Activated gamma-delta T cell (primary cell): ENCODE measurements at places on chromosomes 4 and X.

DNA sequence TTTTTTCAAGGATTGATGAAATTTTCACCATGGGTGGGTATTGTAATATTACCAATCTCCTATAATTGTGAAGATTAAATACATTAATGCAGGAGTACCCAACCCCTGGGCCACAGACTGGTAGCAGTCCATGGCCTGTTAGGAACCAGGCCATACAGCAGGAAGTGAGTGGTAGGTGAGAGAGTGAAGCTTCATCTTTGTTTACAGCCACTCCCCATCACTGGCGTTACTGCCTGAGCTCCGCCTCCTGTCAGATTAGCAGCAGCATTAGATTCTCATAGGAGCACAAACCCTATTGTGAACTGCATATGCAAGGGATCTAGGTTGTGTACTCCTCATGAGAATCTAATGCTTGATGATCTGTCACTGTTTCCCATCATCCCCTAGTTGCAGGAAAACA lies 15.1 kb downstream of the RAPGEF2 start:
- no peak for DNase-seq

DNA sequence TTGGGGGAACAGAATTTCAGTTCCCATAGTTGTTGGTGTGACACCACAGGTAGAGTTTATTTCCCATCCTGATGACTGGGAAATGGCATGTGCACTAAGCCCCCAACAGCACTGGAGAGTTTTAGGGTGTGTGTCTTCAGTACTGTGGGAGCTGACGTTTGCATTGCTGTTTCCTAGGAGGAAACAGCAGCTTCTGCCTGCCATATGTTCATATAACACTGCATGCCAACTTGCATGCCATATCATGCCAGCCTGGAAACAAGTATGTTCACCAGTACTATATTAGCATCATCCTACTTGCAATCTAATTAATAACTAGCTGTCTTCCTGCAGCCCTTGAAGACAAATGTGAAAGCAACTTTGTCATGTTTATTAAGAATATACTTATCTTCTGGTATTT lies 58.2 kb downstream of the NAA11 start:
- no peak for DNase-seq

- DNase-seq = no peak
Observed at GRCh38 chr4:139555705-139556070, 331 bp downstream of the SETD7 start.

GRCh38 chr4:165972747-165973146 lies 99.7 kb downstream of the TLL1 start:
- no peak for DNase-seq

DNA sequence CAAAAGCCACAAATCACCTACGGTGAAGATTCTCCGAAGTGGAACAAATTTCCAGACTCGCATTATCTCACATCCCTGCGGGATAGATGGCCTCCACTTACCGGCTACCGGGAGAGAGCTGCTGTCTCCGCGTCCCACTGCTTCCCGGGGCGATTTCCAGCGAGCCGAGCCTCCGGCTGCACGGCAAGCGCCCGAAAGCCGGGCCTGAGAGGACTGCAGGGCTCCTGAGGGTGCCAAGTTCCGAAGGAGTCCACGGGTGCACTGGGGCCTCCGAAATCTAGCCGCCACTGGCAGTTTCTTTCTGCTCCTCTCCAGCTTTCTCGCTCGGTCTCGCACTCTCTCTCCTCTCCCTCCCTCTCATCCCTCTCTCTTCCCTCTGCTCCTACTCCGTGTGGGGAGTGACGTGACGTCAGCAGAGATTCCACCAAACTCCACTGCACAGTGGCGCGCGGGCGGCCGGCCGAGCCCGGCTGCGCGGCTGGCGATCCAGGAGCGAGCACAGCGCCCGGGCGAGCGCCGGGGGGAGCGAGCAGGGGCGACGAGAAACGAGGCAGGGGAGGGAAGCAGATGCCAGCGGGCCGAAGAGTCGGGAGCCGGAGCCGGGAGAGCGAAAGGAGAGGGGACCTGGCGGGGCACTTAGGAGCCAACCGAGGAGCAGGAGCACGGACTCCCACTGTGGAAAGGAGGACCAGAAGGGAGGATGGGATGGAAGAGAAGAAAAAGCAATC lies 14.0 kb upstream of the PITX2 start:
- DNase-seq = no peak

DNA sequence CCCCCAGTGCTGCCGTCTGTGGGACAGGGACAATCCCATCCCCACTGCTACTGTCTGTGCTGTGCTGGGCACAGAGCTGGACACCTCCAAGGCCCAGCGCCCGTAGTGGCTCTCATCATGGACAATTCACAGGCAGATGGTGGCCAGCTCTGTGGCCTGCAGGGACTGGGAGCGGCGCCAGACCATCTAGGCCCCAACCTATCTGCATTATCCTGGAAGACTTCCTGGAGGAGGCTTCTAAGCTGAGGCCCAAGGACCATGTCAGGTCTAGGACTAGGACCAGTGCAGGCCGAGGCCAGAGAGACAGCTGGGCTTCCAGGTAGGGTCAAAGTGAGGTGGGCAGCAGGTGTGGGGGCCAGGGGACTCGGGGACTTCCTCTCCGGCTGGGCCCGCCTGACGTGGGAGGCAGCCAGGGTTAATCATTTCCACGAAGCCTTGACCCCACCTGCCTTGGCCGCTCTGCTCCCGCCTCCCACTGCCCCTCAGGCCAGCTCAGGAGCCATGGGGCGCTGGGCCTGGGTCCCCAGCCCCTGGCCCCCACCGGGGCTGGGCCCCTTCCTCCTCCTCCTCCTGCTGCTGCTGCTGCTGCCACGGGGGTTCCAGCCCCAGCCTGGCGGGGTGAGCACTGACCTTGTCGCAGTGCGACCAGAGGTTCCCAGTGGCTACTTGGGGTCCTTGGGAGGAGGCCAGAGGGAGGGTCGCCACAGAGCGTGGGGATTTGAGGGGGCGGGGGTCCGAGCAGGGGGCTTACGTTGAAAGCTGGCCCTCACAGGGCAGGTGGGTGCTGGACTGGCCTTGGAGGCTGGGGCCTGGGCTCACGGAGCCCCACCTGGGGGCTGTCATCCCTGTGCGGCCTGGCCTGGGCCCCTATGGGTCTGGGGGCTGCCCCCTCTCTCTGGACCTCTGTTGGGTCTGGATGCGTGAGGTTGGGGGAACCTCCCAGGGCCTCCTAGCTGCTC lies at the start of gene HGFAC:
TSS of gene HGFAC (plus strand) at position 468 of the 959 bp plus-strand sequence. CDS start at position 502, 34 bp downstream.
- DNase-seq = no peak

- DNase-seq = no peak
Observed at GRCh38 chrX:70176938-70177533, at the start of gene DGAT2L6. DGAT2L6 (plus strand) TSS chrX:70177483; CDS start chrX:70177583, 100 bp downstream.

DNA sequence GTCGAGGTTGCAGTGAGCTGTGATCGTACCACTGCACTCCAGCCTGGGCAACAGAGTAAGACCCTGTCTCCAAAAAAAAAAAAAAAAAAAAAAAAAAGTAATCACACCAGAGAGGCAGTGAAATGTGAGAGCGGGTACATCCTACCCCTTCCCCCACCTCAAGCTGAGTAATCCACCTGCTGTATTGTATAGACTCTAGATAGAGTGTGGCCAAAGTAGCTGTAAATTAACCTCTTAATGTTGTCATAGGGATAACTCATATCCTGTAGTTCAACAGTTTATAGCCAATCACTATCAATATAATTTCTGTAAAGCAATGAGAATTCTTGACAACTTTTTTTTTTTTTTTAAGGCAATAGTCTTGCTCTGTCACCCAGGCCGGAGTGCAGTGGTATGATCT lies 30.8 kb downstream of the TNIP2 start:
- no peak for DNase-seq

GRCh38 chrX:151151665-151152267 lies 24.6 kb upstream of the GPR50 start:
- no peak for DNase-seq

DNA sequence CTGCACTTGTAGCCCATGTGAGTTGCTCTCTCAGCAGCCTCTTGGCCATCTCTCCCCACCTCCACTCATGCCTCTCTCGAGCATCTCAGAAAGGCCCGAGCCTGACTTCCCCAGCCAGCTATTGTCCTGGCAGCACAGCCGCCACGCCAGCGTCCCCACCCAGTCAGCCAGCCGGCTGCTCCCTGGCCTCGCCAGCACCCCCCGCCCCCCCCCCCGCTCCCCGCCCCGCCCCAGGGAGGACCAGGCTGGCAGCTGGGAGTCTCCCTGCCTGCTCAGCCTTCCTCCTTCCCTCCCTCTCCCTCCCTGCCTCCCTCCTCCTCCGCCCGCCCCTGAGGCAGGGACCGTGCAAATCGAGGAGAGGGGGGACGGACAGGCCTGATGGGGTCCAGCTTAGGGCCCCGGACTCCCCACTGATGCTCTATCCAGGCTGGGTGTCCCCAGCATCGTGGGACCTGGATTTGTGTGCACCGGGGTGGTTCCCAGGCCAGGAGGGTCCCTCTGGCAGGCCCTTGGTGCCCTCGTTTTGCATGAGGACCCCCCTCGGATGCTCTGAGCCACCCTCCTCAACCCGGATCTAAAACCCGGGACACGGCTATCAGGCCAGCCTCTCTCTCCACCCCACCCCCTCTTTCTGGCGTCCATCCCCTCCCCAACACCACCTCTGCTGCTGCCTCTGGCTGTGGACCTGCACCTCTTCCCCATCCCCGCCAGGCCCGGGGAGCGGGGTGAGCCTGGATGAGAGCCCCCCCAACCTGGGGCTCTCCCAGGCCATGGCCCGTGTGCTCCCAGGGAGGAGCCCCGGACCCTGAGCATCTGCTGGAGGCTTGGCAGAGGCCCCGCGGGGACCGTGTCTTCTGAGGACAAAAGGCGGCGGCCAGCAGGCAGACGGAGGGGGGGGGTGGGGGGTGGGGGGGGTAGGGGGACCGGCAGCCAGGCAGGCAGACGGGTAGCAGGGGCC lies at the start of gene GPR173:
TSS of gene GPR173 (plus strand) at position 621 of the 958 bp plus-strand sequence. CDS start 27,833 bp downstream, outside the sequence.
- DNase-seq = no peak

DNA sequence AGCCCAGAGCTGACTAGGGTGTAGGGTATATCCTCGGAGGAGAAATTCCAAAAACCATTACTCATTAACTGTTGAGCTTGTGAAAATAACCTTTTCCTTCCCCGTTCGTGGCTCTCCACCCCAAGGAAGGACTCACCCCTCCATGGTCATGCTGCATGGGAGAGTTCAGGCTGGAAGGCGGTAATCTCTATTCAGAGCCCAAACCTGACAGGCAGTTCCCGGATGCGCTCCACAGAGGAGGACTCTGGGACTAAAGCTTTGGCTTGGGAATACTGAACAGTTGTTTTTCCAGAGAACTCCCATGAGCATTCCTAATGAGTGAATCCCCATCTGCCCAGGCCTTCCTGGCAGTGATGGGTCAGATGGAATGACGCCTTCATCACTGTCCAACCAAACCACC lies 125.4 kb downstream of the BCOR start:
- DNase-seq = no peak

DNA sequence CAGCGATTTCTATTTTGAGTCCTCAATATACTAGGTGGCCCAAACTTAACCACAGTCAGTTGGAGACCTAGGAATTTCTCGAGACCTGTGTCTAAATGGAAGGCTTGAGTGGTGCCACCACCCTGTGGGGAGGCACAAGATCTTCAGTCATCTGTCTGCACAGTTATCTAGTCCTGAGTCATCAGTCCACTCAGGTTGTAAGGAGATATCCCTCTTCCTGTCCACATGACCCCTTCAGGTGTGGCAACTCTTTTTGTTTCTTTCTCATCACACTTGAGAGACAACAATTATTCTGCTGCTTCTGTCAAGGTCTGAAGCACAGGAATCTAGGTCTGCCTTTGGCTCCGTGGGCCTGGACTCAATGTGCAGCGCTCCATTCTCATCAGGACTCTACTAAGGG lies 64.4 kb upstream of the IBSP start:
- no peak for DNase-seq

DNA sequence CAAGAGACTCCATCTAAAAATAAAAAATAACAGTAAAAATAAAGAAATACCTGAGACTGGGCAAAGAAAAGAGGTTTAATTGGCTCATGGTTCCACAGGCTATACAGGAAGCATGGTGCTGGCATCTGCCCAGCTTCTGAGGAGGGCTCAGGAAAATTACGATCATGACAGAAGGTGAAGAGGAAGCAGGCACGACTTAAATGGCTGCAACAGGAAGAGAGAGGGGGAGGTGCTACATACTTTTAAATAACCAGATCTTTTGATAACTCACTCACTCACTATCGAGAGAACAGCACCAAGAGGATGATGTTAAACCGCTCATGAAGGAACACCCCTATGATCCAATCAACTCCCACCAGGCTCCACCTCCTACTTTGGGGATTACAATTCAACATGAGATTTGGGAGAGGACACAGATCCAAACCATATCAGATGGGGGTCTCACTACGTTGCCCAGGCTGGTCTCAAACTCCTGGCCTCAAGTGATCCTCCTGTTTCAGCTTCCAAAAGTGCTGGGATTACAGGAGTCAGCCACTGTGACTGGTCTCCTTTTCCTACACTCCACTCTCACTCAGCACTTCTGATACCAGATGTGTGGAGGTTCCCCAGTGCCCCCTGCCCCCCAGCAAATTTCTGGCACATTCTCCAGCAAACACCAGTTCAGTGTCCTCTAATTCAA lies 11.9 kb upstream of the ZNF157 start:
- no peak for DNase-seq

DNA sequence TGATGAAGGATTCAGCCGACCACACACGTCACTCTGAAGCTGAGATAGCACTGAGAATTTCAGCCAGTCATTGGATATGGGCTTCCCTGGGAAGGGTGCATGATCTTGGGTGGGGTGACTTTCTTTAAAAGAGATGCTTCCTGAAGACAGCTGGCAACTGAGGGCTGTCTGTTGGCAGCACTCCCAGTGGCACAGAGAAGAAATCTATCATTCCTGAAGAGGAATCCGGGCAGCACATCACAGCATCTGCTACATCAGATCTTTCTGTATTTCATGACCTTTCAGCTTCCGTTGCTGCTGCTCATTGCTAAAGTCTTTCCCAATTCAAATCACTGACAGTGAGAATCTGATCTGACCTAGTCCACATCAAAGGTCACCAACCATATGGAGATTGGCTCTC lies 193.8 kb upstream of the RBPJ start:
- no peak for DNase-seq

GRCh38 chr4:148126825-148127224 lies 315.4 kb downstream of the NR3C2 start:
- DNase-seq = no peak

- DNase-seq = no peak
Observed at GRCh38 chrX:727738-728621, 97.4 kb downstream of the SHOX start.

DNA sequence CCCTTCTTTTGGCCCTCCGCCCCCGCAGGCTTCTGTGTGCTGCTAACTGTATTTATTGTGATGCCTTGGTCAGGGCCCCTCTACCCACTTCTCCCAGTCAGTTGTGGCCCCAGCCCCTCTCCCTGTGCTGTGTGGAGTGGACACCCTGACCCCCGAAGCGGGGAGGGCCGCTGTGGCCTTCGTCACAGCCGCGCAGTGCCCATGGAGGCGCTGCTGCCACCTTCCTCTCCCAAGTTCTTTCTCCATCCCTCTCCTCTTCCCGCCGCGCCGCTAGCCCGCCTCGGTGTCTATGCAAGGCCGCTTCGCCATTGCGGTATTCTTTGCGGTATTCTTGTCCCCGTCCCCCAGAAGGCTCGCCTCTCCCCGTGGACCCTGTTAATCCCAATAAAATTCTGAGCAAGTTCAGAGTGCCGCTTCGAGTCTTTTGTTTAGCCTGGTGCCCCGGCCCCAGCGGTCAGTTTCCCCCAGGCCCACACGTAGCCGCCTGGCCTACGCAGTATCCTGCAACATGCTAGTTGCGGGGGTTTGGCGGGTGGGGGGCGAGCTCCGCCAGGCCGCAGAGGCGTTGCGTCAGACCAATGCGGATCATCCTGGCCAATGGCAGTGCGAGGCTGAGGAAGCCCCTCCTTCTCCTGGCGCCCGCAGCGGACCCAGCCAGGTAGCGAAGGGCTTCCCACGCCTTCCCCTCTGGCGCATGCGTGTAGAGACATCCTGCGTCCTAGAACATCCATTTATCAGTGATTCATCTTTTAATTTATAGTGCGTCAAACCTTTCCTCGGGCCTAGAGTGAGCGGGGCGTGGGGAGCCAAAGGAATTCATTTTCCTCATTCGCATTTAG lies 5.6 kb upstream of the KANTR start:
- DNase-seq = peak; percentile 51

GRCh38 chr4:89427782-89428181 lies 120.2 kb upstream of the GPRIN3 start:
- no peak for DNase-seq
